A673 (cell line): ENCODE measurements at places on chromosomes 5 and 9.
A peak's percentile ranks its signal among the peaks of the same experiment; 100 is the strongest.

GRCh38 chr5:117497601-117498000 lies 923.0 kb upstream of the SEMA6A start:
- H3K4me3 ChIP-seq, result no peak overlapping the region
- no peaks in the 10 kb centered on the region for H3K36me3 ChIP-seq
- H3K27ac ChIP-seq, result no peak overlapping the region

- H3K36me3 ChIP-seq, result no peaks in the 10 kb centered on the region
- DNase-seq, result no peak
- no peaks in the 10 kb centered on the region for H3K4me1 ChIP-seq
- H3K4me3 ChIP-seq, result no peak overlapping the region
- H3K27ac ChIP-seq, result no peak overlapping the region
Observed at GRCh38 chr5:149778303-149779123, 48.4 kb downstream of the PPARGC1B start.

DNA sequence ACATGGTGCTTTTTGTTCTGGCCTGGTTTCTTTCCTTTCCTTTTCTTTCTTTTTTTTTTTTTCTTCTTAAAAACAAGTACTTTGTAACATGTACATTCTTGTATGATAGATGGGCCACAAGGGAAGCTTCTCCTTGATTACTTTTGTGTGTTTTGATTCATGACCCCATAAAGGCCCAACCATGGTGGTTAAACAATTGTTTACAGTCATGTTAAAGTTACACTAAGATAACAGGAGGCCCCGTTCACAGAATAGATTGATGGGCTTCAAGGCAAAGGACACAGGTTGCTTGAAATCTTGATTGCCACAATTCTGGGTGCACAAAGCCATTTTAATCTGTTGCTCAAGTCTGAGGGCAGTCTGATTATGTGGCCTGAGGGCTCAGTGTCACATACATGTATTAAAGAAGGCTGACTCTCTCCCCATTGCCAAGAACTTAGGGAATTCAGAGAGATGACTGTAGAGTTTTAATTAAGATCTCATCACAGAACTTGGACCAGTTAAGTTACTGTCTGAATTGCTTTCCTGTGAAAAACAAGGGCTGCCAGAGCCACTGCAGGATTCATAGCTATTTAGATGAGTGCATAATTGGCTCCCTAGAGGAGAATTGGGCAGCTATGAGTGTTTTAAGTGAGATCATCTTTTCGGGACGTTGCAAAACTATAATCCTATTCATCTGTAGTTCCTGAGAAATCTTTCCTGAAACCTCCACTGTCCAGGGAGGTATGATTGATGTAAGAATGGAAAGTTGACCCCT lies 163.4 kb downstream of the TLE4 start:
- peaks cover 5% of the 10 kb centered on the region for H3K4me1 ChIP-seq
- H3K36me3 ChIP-seq, result no peaks in the 10 kb centered on the region
- DNase-seq, result peak; percentile 76
- H3K27ac ChIP-seq, result no peak overlapping the region

DNA sequence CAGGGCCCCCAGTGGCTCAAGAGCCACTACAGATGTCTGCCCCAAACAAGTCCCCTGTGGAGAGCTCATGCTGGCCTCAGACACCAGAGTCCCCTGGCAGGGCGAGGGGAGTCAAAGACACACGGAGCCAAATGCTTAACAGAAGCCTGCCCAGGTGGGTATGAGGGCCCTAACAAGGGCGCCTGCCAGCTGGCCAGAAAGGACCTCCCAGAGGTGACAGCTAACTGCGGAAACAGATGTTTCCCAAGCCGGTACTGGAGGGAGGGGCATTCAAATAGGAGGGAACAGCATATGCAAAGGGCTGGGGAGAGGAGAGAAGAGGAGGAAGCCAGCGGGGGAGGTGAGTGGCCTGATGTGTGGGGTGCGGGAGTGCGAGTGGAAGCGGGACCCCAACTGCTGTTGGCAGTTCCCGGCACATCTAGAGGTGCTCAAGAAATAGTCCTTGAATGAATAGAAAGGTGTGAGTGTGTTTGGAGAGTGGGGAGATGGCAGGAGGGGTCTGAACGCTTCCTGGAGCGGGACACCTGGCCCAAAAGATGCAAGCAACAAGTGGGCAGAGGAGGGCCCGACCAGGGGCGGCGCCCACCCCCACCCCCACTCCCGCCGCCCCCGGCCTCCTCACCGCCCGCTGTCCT lies 824 bp downstream of the MXD3 start:
- no peaks in the 10 kb centered on the region for H3K27me3 ChIP-seq
- peak overlapping the region; percentile 80 for H3K4me3 ChIP-seq
- peak; percentile 45 for DNase-seq
- peaks cover 17% of the 10 kb centered on the region for H3K36me3 ChIP-seq
- peaks cover 20% of the 10 kb centered on the region for H3K4me1 ChIP-seq

DNA sequence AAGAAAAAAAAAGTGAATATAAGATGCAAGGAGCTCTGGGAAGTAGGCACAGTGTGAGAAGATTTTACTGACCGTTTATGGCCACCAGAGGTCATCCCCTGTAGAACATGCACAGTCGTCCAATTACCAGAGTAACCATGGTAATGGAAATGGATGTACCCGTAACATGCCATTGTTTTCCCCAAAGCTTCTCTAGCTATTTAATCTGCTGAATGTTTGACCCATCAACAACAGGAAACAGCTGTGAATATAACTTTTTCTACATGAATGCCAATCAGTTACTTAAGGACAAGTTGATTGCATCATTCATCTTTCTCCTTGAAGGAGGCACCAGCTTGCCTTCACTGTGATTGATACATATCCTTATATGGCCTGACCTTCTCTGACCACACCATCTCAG lies 1967.0 kb upstream of the CDH9 start:
- DNase-seq, result peak; percentile 64
- peak overlapping the region; percentile 48 for H3K27ac ChIP-seq
- no peaks in the 10 kb centered on the region for H3K27me3 ChIP-seq
- peaks cover 8% of the 10 kb centered on the region for H3K4me1 ChIP-seq
- no peaks in the 10 kb centered on the region for H3K36me3 ChIP-seq

- no peaks in the 10 kb centered on the region for H3K4me1 ChIP-seq
- no peak for DNase-seq
- no peaks in the 10 kb centered on the region for H3K27me3 ChIP-seq
- H3K36me3 ChIP-seq, result no peaks in the 10 kb centered on the region
- no peak overlapping the region for H3K27ac ChIP-seq
Observed at GRCh38 chr9:104810421-104811339, 46.8 kb downstream of the NIPSNAP3B start.

DNA sequence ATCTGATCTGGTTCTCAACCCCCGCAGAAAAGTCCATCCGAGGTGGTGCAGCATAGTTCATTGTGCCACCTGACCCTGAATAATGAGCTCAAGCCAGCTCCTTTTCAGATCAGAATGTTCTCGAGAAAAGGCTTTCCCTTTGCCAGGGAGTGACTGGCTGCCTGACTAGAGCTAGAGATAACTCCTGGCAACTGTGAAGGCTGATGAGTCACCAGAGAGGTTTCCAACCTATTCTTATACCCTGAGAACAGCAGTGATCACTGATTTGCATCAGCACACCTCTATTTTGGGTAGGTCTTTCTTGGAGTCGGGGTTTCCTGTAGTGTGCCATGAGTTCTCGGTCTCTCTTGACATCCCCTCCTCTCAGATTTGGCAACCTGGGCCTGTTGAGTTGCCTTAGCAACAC lies 127.9 kb downstream of the PIK3R1 start:
- no peak for DNase-seq
- no peaks in the 10 kb centered on the region for H3K27me3 ChIP-seq
- no peak overlapping the region for H3K27ac ChIP-seq
- H3K4me3 ChIP-seq, result no peak overlapping the region
- H3K4me1 ChIP-seq, result peaks cover 11% of the 10 kb centered on the region
